ENCODE measurements at places on chromosomes 3 and 15.

DNA sequence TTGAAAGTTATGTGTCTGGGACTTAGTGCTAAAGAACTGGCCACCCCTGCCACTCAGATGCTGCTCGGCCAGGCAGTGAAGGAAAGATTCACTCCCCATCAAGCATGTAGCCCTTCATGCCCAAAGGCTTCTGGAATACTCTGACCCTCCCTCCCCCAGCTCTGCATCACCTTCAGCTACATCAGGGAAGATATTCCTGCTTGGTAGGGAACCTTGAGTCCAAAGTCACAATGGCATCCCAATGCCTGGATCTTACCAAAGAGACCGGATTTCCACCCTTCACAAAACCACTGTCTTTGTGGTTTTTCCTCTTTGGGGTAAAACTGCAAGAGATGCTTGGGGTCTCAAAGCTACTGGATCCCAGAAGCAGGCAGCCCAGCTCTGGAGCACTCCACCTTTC, 18.2 kb upstream of the BCL2A1 start:
- DNase-seq = no peak

DNA sequence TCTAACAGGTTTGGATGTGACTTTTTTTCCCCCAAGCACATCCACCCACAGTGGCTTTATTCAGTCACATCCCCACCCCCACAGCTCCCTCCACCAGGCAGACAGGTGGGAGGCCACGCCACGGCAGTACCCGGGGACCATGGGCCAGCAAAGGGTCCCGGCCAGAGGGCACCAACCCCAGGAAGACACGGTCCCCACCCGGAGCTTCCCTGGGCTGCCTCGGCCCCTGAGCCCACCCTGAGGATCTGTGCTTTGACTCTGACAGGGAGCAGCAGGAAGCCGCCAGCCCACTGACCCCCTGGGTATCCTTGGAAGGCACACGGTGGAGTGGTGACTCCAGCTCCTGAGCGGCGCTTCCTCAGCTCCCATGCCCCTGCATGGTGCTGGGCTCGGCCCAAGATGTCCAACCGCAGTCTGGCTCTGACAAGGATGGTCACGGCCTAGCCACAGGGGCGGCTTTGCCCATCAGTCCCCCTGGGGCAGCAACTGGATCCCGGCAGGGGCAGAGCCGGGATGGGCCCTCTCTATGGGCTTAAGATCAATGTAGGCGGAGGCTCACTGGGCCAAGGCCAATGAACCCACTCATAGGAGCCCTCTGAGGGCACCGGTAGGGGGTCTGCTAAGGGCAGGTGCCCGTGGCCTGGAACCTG, 66.2 kb upstream of the TTBK2 start:
- DNase-seq = no peak

- no peak for DNase-seq
Measured at GRCh38 chr3:23219552-23219951, 16.4 kb downstream of the UBE2E2 start.

GRCh38 chr15:58856086-58856485, 77.4 kb downstream of the SLTM start:
- no peak for DNase-seq

DNA sequence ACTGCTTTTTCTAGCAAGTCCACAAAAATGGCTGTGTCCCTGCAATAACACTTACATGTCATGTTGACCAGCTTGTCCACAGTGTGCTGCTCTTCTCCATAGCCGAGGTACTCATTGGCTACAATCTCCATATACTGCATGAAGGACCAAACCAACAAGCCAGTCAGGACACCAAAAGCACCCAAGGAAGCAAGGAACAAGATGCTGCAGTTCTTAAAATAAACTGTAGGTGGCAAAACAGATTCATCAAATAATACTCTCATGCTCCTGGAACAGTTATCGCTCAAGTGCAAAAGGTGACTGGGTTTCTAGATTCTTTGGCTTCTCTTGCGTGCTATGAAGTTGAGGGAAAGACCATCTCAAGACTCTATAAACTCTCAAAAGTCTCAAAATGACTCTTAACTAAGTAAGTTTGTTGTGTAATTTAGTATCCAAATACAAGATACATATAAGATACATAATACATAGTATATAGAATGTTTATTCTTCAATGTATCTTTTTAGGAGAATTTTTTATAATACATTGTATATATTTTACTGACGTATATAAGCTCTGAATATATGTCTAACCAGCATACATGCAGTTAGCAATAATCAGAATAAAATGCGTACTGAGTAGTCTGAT, 57.0 kb downstream of the NEK10 start:
- DNase-seq = peak; percentile 85

DNA sequence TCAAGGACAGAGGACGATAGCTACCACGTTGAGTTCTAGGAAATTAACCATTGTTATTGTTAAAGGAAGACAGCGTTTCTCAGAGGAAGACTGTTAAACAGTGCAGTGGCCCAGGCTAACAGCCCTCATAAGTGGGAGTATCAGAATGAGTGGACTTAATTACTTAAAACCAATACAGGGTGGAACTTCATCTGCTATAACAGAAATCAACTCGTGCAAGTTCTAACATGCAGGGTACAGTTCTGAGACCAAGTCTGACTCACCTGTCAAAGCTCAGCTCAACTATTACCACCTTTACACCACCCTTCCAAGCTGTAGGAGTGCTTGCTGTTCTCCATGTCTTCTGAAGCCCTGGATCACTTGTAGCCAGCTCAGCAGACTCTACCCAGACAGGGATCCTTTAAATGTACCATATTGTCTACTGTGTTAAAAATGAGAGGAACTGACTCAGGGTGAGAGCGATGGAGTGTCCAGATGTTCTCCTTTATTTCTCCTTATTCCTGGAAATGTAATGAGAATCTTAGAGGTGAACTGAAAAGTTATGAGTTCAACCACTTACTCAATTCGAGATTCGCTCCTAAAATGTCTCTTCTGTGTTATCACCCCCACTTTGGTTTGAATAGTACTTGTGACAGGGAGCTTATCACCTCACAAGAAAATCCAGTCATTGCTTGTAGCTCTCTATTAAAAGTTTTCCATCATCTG, 26.5 kb downstream of the CD86 start:
- DNase-seq = no peak

- DNase-seq = no peak
Measured at GRCh38 chr15:90259524-90259923, 5.9 kb upstream of the NGRN start.

- DNase-seq = no peak
Measured at GRCh38 chr3:17234382-17234781, 349.6 kb downstream of the PLCL2 start.

DNA sequence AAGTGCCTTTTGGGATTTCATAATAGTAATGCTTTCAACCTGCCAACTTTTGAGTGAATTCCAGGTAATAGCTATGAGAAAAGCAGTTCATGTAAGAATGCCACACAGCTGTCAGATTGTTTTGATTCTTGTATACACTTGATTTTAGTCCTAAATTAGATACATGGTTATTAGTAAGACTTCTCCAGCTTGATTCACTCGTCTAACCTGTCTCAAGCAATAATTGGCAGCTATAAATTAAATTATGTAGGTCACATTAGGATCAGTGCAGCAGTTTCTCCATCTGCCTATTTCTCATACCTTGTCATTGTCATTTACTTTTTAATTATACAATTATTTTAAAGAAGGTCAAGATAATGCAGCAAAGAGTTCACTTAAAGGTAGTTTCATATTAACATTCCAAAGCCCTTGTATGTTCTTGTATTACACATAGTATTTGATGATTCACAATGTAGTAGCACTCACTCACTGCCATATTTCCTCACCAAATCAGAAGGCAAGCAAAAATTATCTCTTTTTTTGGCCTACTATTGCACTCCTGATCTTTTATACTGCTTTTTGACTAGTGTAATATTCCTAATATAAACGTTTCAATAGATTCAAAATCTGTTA, 10.9 kb upstream of the CRYBG3 start:
- DNase-seq = no peak

DNA sequence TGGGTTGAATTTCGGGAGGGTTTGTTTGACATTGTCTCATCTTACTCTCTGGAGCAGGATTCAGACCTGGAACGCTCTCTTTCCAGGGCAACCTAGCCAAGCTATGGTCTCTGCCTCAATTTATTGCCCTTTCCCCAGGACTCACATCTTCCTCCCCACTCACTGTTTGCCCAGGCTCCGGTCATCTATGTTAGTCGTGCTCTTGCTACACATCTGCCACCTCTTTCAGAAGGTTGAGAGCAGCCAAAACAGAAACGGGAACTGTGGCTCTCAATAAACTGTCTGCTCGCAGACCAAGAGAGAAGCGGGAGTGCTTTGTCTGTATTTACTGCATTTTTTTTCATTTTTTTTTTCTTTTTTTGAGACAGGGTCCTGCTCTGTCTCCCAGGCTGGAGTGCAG, 81.6 kb downstream of the ST6GAL1 start:
- DNase-seq = no peak

GRCh38 chr3:28012830-28013229, 228.6 kb upstream of the CMC1 start:
- no peak for DNase-seq

All from hematopoietic multipotent progenitor cell treated with erythropoietin and hydrocortisone succinate and interleukin-3 and kit ligand, for 4 days (in vitro differentiated cells).